ENCODE measurements at places on chromosomes 4 and X.

GRCh38 chr4:158578476-158578875 is 56.8 kb downstream of the RXFP1 start:
- peak; percentile 24 for DNase-seq

DNA sequence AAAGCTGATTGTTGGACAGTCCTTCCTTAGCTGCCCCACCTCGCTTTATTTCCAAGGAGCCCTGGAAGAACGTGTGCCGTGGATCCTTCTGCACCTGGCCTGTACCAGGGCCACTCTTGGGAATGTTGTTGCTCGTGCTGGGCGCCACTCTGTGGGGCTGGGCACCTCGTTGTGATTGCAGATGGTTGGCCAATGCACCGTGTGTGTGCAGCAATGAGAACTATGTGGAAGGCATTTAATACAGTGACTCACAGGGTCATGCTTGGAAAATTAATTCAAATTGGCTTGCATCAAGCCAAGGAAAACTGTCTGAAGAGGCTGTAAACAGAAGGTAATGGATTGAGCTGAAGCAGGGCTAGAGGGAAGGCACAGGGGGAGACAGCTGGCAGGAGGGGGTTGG is 37.0 kb upstream of the CD99L2 start:
- DNase-seq = no peak

GRCh38 chrX:71540801-71541200 is 7.9 kb downstream of the OGT start:
- DNase-seq = no peak

DNA sequence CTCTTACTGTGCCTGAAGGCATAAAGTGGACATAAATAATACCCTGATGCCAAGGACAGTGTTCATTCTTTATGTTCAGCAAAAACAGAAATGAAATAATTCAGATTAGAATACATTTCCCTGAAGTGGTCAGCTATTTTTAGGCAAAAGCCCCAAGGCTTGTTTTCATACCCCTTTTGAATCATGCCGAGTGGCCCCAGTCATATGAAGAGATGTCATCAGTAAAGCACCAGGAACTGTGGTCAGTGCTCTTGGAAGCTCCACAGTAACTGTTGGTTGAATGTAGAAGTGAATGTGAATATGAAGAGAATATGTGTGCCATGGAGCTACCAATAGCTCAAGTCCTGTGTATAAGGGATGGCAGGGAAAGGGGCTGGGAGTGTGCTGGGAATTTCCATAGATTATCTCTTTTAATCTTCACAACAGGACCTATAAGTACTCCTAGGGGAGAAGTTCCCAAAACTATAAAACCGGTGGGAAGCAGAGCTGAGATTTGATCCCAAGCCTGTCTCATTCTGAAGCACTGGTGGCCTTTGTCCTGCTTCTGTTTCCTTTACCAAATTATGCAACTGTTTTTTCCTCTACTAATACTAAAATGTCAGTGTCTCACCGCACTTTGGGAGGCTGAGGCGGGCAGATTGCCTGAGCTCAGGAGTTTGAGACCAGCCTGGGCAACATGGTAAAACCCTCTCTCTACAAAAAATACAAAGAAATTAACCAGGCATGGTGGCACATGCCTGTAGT is 52.6 kb downstream of the FNIP2 start:
- DNase-seq = peak; percentile 92

GRCh38 chr4:73258436-73258685 is 237 bp downstream of the ANKRD17 start:
- no peak for DNase-seq

DNA sequence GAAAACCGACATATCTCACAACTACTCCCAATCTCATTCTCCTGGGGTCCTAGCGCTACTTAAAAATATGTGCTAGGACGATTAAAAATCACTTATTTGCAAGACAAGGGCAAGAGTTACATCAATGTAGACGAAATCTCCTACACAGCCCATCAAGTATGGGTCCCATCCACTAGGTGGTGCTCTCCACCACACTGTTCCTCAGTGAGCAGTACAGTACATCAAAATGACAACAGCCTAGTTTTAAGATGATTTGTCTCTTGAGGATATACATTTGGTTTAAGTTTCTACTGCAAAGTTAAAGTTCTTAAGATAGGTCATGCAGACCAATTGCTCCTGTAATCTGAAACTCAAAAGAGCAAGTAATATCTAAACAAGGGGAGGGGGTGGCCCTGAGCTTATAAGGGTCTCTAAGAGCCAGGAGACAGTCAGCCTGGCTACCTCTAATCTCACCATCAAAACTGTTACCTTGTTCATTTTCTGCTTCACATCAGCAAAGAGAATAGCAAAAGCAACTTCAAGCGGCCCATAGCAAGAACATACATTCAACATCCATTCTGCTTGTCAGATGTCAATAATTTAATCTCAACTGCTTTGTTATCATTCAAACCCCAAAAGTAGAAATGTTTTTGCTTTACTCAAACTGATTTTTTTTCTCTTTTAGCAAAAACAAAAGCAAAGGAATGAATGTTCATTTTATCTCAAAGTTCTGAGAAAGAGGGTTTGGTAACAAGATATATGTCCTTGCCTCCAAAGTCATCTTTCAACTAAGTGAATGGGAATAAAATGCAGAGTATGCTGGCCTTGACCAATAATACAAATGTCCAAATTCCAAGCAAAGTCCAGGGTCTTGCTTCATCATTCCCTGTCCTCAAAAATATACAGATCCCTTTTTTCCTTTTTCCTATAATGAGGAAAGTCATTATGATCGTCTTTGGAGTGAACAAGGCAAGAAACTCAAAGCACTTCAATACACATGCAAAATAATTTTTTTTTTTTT is 53.1 kb downstream of the STX18 start:
- peak; percentile 80 for DNase-seq

GRCh38 chr4:102064747-102065442 is 274.4 kb downstream of the BANK1 start:
- no peak for DNase-seq

DNA sequence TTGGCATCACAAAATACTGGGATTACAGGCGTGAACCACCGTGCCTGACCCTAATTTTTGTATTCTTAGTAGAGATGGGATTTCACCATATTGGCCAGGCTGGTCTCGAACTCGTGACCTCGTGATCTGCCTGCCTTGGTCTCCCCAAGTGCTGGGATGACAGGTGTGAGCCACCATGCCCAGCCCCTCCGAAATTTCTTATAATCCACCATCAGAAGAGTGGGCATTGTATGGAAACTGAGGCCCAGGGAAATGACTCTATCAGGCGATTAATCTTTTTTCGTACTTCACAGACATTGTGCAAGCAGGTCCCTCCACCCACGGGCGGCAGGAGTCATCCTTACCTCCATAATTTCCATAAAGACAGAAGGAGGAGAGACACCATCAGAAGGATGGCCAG is 16.0 kb downstream of the CRLF2 start:
- DNase-seq = no peak

- DNase-seq = no peak
These were observed 788.0 kb downstream of the C4orf33 start for GRCh38 chr4:129883996-129884395.

DNA sequence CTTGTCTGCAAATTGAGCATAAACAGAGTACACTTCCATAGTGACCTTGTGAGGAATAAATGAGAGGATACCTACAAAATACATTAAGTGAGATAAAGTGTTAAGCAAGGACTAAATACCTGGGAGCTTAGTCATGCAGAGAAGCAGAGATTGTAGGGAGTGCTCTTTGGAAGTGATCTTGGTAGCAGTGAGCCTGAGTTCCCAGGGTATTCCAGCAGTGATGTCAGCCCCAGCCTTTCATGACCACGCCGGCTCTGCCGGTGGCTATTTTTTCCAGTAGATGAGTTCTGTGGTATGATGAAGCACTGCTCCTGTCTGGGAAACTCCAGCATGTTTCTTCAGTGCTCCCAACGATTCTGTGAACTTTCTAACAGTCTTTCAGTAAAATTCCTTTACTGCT is 391.5 kb upstream of the IGFBP7 start:
- DNase-seq = no peak

DNA sequence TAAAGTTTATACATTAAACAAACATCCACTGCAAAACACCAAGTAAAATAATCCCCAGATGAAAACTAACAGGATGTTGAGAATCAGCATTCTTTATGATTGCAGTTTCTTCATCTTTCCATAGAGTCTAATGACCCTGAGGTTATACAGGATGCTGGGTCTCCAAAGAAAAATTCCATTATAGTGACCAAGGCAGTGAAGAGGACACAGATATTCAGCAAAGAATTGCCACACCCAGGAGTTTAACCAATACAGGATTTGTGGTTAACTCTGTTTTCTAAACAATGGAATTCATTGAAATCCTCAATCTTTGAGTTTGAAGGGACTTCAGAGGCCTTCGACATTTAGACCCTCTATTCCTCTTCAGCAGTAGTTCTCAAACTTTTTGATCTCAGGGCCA is 76.2 kb upstream of the ESX1 start:
- DNase-seq = no peak

DNA sequence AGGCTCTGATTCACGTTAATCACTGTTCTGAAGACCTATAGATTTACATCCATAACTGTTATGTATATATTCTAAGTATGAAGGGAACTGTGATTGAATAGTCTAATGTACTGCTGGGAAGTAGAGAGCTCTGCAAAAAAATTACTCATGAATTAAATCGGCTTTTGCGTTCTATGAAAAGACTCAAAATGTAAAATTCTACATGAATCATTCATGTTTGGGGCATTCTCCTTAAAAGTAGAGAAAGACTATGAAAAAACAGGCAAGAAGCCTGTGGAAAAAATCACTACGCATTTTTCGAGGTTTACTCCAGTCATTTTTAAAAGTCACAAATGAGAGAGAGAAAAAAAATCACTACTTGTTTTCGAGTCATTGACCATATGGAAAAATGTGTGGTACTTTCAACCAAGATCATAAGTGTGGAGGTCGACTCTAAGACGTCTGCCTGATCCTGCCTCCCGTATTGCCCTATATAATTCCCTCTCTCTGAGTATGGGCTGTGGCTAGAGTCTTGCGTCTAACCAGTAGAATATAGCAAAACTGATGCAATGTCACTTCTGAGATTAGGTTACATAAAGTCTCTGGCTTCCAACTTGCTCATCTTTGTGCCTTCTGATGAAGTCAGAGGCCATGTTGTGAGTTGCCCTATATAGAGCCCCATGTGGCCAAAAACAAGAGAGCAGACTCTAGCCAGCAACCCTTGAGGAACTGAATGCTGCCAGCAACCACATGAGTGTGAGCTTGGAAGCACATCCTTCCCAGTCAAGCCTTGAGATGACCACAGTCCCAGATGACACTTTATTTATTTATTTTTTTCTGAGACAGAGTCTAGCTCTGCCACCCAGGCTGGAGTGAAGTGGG is 32.1 kb upstream of the VEGFD start:
- DNase-seq = no peak

DNA sequence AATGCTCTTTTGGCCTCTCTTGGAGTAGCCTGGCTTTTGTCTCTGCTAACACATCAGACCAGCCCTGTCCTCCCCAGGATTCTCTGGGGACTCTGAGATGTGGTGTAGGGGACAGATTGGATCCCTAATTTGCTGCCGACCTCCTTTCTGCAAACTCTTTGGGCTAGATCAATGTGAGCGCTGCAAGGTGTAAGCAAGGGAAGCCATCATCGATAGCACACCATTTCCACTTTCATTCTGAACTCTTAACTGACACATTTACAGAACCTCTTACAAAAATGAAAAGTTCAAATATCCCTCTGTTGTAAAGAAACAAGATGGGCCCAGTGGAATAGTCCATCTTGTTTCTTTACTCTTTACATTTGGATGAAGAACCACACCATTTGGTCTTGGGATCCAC is 46.6 kb downstream of the PGRMC2 start:
- DNase-seq = no peak

DNA sequence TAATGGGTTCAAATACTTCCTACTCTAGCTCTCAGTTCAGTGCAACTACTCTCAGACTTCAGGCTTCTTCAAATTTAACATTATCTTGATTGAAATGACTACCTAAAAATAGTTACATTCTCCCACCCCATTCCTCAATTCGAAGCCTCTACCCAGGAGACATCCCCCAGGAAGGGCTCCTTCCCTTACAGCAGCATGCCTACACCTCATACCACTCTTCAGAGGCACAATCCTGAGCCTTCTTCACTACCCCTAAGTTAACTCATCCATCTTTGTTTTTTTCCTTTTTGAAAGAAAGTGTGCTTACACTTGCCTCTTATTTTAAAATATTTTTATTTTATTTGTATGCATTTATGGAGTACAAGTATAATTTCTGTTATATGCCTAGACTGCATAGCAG is 17.2 kb upstream of the PRSS48 start:
- no peak for DNase-seq

DNA sequence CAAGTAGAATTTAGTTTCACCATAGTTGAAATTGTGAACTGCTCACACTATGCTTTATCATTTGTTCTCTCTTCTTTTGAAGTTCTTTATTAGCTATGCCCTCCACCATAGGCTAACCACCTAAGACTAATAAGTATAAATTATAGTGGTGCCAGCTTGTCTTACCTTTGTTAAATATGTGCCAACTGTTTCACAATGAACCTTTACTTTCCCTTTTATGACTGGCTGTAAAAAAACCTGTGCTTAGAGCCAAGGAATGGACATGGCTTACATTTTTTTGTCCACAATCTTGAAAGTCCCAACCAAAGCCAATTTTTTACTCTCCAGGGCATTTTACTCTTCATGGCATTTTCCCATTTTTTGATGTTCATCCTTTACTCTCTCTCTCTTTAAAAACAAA is 123.5 kb upstream of the LEF1 start:
- no peak for DNase-seq

- no peak for DNase-seq
These were observed 694.6 kb upstream of the AGA start for GRCh38 chr4:178136736-178137345.

- DNase-seq = no peak
These were observed 608.8 kb upstream of the PCDH10 start for GRCh38 chr4:132540268-132540667.

GRCh38 chr4:53744446-53745160 is 153.3 kb upstream of the LNX1 start:
- no peak for DNase-seq

DNA sequence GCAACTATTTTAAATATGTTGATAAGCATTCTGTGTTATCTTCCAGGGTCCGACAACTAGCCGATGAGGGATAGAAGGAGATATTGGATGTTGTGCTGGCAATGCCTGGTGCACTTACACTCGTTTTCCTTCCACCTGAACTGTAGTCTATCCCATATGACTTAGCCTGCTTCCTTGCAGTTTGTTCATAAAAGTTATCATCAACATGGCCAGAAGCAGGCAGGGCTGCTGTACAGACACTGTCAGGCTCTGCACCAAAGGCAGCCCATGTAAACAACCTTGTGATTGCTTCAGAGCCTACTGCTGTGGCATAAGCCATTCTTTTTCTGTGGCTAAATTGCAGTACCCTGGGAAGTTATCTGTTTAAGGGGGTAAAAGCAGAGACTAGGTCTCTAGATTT is 1.6 kb downstream of the MAPK10 start:
- DNase-seq = no peak

- DNase-seq = no peak
These were observed 137.8 kb downstream of the MID1IP1 start for GRCh38 chrX:38939067-38939466.

- no peak for DNase-seq
These were observed 114.9 kb downstream of the ZNF827 start for GRCh38 chr4:145823743-145824142.

- DNase-seq = no peak
These were observed 55.8 kb upstream of the PITX2 start for GRCh38 chr4:110678517-110679227.
